ENCODE measurements at places on chromosomes 7 and 10. TPM values are rescaled to one million over a fixed set of nuclear protein-coding genes. Genes with fewer than 3 reads are reported as not detected.

GRCh38 chr7:132148876-132149275 is 427.4 kb downstream of the PLXNA4 start:
- H3K27me3 ChIP-seq, result no peaks in the 10 kb centered on the region
- no peak overlapping the region for H3K27ac ChIP-seq
- peaks cover 14% of the 10 kb centered on the region for H3K4me1 ChIP-seq
- H3K36me3 ChIP-seq, result no peaks in the 10 kb centered on the region
- H3K4me3 ChIP-seq, result no peak overlapping the region
- DNase-seq, result no peak

Gene SLC39A12
- total RNA-seq, result not detected

Gene AKR1C8
- not detected for total RNA-seq

Gene NUTM2B
- total RNA-seq, result 1.4 TPM

Gene EIF5AL1
- 0.75 TPM for total RNA-seq
